ENCODE measurements at places on chromosomes 3 and 15. TPM values are rescaled to one million over a fixed set of nuclear protein-coding genes. Genes with fewer than 3 reads are reported as not detected.
A peak's percentile ranks its signal among the peaks of the same experiment; 100 is the strongest.

Gene TMEM207
- not detected for total RNA-seq

Gene GOLGA6L7
- not detected for total RNA-seq

Gene PARP14
- 11.6 TPM for total RNA-seq

Gene GOLGA8S
- total RNA-seq = 0.13 TPM

Gene ASB14
- total RNA-seq = not detected

Gene KCTD6
- total RNA-seq = 12.3 TPM

Gene GPD1L
- total RNA-seq = 3.9 TPM

Gene TIGIT
- not detected for total RNA-seq

Gene DUT
- total RNA-seq = 78.0 TPM

Gene LYZL4
- not detected for total RNA-seq

- DNase-seq = peak; percentile 95
Measured at GRCh38 chr3:105823149-105823867, 45.5 kb downstream of the CBLB start.

DNA sequence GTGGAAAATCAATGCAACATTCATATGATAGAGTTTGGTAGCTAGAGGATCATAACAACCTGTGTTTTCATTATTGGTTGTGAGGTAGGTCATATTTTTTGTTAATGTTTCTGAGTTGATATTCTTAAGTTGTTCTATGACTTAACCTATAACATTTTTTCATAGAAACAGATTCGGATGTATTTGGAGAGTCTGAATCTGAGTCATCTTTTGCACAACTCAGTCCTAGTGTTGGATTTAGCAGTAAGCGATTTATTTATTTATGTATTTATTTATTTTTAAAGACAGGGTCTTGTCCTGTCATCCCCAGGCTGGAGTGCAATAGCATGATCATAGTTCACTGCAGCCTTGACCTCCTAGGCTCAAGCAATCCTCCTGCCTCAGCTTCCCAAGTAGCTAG, 292.8 kb upstream of the ZNF717 start:
- DNase-seq = no peak

- no peak for DNase-seq
Measured at GRCh38 chr15:35329521-35329961, 216.4 kb downstream of the DPH6 start.

DNA sequence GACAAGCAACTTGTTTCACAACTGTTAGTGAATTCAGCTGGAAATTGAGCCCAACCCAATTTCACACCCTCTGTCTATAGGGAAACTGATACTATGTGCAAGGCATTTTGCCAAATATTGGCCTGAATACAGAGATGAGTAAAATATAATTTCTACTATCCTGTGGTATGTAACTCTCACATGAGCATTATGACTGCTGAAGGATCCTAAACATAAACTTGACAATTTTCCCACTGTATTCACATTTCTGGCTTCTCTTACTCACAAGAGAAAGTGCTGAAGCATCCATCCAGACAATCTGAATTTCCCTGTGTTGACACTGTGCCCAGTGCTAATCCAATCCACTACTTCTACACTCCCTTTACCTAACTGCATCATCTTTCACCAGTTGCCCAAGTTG, 28.4 kb downstream of the SERPINI2 start:
- DNase-seq = no peak

DNA sequence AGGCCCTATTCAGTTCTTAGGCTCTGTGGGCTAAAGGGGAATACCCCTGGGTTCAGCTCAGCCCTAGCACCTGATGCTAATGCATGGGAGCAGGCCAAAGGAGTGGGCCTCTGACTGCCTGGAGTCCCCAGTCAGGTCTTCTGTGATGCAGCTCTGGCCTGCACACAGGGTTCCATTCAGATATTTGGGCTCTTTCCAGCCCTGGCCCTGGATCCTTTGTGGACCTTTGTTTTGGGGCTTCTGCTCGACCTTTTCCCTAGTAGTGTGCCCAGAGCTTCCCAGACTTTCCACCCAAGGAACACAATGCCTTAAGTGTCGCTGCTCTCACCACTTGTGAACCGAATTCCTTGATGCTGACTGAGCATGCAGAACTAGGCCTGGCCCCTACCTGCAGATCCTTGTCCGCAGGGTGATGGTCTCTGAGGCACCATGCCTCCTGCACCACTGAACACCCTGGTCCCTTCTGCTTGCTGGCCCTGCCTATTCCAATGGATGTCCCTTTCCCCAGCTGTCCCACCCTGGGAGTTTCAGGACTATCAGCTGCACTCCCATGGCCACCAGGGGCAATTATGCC, 5.1 kb downstream of the SEC13 start:
- DNase-seq = no peak

DNA sequence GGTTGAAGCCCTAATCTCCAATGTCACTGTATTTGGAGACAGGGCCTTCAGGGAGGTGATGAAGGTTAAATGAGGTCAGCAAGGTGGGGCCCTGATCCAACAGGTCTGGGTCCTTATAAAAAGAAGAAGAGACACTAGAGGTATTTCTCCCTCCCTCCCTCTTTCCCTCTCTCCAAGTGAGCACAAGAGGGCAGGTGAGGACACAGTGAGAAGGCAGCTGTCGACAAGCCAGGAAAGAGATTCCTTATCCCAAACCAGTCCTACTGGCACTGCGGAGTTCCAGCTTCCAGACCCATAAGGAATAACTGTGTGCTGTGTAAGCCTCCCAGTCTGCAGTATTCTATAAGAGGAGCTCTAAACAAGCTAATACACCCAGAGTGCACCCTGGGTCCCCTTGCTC, 134.7 kb downstream of the ADAMTS17 start:
- DNase-seq = no peak

- no peak for DNase-seq
Measured at GRCh38 chr15:48076454-48076853, 44.3 kb upstream of the SLC24A5 start.

DNA sequence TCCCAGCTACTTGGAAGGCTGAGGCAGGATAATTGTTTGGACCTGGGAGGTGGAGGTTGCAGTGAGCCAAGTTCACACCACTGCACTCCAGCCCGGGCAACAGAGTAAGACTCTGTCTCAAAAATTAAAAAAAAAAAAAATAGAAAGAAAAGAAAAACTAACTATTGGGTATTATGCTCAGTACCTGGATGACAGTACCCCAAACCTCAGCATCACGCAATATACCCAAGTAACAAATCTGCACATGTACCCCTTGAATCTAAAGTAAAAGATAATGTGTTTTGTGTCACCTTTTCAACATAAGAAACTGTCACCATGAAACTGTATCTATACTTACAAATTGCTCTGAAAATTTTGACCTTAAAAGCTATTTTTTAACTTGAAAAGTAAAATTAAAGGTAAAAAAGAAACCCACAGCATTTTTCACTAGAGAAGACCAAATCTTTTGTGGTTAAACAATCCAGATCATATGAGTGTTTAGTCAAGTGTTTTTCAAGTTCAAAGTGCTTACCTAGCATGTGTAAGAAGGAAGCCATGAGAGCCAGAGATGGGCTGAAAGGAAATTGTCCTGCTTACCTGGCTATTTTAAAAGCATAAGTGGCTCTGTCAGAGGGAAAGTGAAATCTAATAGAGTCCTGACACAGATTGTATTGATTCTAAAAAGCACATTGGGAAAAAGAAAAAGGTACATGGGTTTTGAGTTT, 50.5 kb downstream of the MYO1E start:
- no peak for DNase-seq

DNA sequence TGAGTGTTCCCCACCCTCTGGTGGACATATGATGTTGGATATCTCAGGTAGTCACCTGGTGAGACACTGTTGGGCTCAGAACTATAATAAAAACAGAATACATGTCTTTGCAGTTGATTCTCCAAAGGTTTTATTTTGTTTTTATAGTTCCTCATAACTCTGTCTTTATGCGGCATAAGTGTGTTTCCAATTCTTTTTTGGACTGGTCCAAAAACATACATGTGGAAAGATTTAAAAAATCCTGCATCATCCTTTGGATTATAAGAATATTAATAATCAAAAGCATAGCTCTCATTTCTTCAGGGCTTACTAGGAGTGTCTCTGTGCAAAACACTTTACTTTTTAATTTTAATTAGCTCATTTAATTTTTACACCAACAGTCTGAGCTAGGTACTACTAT, 71.0 kb upstream of the ANKRD34C start:
- DNase-seq = no peak

GRCh38 chr15:43932907-43933306, 106.1 kb downstream of the WDR76 start:
- DNase-seq = peak; percentile 46

- no peak for DNase-seq
Measured at GRCh38 chr15:71612869-71613268, 197.5 kb upstream of the NR2E3 start.

- DNase-seq = no peak
Measured at GRCh38 chr15:86871964-86872363, 792.3 kb downstream of the AGBL1 start.

DNA sequence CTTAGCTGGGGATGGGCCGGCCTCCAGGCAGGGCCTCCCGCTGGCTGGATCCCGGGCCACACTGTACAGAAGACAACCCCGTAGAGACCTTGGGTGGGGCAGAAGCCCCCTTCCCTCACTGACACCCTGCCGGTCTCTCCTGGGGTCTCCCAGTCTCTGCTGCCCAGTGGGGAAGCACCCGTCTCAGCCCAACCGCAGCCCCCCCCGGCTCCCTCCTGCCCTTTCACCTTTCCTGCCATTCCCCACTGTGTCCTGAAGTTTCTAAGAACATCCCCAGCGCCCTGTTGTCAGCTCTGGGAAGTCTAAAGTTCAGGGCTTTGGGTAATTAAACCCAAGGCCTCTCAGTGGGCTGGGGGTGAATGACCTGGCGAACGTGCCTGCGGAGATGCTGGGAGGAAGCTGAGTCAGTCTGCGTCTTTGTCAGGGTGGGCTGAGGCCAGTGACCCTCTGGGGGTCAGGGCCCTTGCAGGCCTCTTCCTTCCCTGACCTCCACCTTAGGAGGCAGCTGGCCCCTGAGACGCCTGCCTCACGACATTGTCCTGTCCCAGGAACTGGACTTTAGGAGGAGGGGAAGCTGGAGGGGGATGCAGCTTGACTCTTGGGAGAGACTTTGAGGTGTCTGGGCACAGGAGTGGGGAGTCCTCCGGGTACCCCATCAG, 1.4 kb upstream of the SLC51A start:
- no peak for DNase-seq

DNA sequence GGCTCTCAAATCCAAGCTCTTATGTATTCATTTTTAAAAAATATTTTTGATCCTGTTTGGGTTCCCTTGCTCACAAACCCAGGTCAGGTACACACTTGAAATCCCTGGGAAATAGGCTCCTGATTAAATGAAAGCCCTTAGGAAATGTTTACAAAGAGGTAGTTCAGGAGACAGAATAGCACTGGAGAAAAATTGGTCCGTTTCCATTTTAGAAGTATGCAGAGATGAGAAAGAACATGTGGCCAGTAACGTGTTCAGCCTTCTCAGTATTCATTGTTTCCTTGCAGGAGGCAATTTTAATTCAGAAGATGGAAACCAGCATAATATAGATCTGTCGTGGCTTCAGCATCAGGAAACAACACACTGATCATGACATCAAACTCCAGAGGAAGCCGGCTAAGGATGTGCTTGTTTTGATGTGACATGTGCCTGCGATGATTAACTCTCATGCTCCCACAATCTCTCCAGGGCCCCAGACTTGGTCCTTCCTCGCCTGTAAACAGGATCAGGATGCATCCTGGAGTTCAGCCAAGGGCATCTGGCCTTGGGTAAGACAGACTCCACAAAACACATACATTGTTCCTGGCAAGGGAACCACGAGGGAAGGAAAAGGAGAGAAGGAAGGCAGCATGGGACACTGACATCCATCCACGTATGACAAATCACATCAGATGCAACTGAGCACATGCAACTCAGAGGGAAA, 350.5 kb upstream of the THBS1 start:
- DNase-seq = no peak

GRCh38 chr3:11998092-11998491, 6.1 kb upstream of the SYN2 start:
- DNase-seq = no peak

GRCh38 chr15:92930776-92931175, 30.7 kb downstream of the CHD2 start:
- DNase-seq = peak; percentile 91

DNA sequence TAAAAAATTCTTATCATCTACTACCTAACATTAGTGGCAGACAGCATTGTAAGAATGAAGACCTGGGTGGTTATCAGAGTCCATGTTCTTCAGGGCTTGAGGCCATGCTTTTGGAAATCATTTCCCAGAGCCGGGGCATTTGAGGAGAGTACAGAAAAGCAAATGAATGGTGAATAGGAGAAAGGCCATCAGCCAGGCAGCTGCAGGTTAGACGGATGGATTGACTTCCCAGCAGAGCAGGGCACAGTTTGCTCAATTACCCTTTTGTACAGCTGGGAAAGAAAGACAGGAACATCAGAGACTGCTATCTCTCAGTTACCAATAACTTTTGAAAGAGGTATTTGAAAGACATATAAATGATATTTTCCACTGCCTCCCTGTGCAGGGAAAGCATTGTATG, 135.6 kb downstream of the ALCAM start:
- DNase-seq = no peak

- no peak for DNase-seq
Measured at GRCh38 chr3:167728632-167729323, 5.9 kb downstream of the PDCD10 start.

DNA sequence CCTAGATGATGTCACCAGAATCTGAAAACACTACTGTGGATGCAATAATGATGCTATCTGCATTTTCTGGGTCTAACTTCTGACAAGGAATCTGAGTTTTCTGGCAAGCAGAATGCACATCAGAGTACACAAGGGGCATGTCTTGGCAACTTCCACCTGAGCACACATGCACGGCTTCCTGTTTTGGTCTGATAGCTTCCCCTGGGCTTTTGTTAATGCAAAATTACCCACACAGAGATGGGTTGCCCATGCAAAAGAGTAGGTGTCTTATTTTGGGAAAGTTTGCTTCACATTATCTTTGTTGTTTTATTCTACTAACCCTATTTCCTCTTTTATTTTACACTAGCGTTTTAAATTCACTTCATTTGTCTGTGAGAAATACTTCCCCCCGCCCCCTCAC, 74.2 kb upstream of the SATB1 start:
- DNase-seq = no peak

DNA sequence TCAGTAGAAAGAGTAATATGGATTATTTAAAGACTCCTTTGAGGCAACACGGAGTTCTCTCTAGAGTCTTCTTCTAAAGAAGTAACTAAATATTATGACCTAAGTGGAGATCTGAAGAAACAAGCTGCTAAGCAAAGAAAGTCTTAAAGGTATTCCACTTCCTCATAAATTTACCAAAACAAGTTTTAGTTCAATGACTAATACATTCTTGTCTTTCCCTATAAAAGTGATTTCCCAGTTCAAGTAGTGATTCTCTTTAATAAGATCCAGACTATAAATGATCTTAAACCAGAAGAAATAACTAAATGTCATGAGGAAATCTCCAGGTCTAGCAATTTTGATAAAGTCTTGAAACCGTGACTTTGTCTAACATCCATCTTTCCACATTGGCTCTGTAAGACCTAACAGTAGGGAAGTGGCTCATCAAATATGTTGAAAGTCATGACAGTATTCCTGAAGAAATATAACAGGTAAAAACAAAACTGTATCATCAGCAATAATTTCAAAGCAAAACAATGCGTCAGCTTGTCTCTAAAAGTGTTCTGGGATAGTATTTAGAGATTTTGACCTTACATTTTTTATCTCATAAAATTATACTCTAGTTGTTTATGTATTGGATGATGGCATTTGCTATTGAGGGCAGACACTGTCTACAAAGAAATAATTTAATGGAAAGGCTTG, 51.8 kb upstream of the NEDD4 start:
- peak; percentile 23 for DNase-seq

GRCh38 chr3:127484601-127485388, 105.7 kb downstream of the TPRA1 start:
- peak; percentile 58 for DNase-seq

- no peak for DNase-seq
Measured at GRCh38 chr15:71932689-71933088, 122.3 kb downstream of the NR2E3 start.

- peak; percentile 50 for DNase-seq
Measured at GRCh38 chr15:74041311-74041756, 41.0 kb downstream of the GOLGA6A start.

Data from GM23248 (cell line).